Activated CD8-positive, alpha-beta T cell treated with anti-CD3 and anti-CD28 coated beads for 36 hours (primary cell): ENCODE measurements at places on chromosomes 6 and 20. TPM values are rescaled to one million over a fixed set of nuclear protein-coding genes. Genes with fewer than 3 reads are reported as not detected.

DNA sequence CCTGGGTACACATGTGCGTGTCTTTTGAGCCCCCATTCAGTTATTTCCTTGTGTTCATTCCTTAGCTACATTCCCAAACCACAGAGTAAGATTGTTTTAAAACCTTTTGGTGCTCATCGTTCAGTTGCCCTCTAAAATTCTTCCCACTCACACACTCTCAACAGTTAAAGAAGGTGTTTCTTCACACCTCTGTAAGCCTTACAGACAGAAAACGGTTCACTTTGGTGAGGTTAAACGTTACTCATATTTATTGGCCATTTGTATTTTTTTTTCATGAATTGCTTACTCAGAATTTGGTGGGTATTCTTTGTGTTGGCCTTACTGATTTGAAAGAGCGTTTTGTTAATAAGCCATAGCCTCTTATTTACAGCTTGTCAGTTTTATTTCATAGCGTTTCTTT lies 97.7 kb downstream of the CDYL start:
- H3K4me3 ChIP-seq, result no peak overlapping the region
- DNase-seq, result no peak
- no peak overlapping the region for H3K27ac ChIP-seq
- H3K4me1 ChIP-seq, result peaks cover 57% of the 10 kb centered on the region

DNA sequence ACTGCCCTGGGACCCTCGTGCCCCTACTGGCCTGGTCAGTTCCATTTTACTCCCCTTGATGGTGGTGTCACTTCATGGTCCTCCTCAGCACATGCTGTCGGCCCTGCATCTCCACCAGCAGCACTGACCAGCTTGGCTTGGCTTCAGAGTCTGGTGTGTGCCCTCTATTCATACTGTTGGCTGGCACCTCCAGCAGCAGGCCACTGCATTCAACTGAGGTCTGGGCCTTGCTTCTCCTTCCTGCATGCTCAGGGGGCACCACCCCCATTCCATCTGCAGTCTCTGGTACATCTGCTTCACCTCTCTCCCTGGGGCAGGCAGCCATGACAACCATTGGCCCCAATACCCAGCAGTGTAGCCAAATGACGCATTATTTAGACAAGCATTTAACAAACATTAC lies 155.9 kb downstream of the SLC24A3 start:
- H3K4me1 ChIP-seq, result no peaks in the 10 kb centered on the region
- no peak overlapping the region for H3K27ac ChIP-seq
- DNase-seq, result no peak
- H3K4me3 ChIP-seq, result no peak overlapping the region

Gene GCLC
- total RNA-seq, result 17.0 TPM

- peaks cover 8% of the 10 kb centered on the region for H3K4me1 ChIP-seq
- no peak overlapping the region for H3K4me3 ChIP-seq
- no peak for DNase-seq
- no peak overlapping the region for H3K27ac ChIP-seq
- no peaks in the 10 kb centered on the region for H3K27me3 ChIP-seq
These were observed 333.6 kb downstream of the BTBD9 start for GRCh38 chr6:38305995-38306681.

Gene DLGAP4
- total RNA-seq, result 13.1 TPM

DNA sequence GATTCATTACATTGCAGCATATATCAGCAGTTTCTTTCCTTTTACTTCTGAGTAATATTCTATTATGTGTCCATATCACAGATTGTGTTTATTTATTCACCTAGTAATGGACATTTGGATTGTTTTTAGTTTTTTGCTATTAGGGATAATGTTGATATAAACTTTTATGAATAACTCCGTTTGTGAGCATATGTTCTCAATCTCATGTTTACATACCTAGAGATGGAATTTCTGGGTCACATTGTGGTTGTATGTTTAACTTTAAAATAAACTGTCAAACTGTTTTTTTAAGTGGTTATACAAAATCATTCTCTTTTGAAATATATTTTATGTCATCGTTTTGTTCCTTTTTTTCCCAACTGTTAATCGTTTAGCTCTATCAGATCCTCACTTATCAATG lies 311.6 kb downstream of the MMUT start:
- no peaks in the 10 kb centered on the region for H3K27me3 ChIP-seq
- H3K36me3 ChIP-seq, result no peaks in the 10 kb centered on the region
- H3K4me1 ChIP-seq, result no peaks in the 10 kb centered on the region
- H3K27ac ChIP-seq, result no peak overlapping the region
- no peak for DNase-seq
- H3K4me3 ChIP-seq, result no peak overlapping the region

Gene MARCKS
- total RNA-seq, result 0.83 TPM

GRCh38 chr6:56683882-56684281 lies 41.2 kb upstream of the DST start:
- no peak overlapping the region for H3K27ac ChIP-seq
- no peaks in the 10 kb centered on the region for H3K27me3 ChIP-seq
- H3K36me3 ChIP-seq, result no peaks in the 10 kb centered on the region
- H3K4me1 ChIP-seq, result no peaks in the 10 kb centered on the region
- no peak overlapping the region for H3K4me3 ChIP-seq

DNA sequence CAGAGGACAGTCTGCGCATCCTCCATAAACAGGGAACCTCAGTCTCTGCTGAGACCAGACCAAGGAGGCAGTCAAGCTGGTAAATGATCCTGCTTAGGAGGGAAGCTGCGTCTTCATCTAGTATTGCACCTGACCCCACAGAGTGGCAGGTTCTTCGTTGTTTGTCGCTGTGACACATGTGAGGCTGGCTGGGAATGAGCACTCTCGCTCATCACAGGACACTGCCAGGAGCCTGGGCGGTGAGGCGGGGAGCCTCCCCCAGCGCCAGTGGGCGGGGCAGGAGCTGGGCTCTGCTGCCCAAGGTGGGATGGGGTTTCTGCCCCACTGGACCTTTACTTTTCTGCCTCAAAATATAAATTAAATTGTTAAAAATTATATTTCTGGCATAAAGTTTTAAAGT lies 48.4 kb upstream of the SYNDIG1 start:
- no peak for DNase-seq
- no peak overlapping the region for H3K4me3 ChIP-seq
- H3K27me3 ChIP-seq, result peaks cover 1% of the 10 kb centered on the region
- no peak overlapping the region for H3K27ac ChIP-seq

DNA sequence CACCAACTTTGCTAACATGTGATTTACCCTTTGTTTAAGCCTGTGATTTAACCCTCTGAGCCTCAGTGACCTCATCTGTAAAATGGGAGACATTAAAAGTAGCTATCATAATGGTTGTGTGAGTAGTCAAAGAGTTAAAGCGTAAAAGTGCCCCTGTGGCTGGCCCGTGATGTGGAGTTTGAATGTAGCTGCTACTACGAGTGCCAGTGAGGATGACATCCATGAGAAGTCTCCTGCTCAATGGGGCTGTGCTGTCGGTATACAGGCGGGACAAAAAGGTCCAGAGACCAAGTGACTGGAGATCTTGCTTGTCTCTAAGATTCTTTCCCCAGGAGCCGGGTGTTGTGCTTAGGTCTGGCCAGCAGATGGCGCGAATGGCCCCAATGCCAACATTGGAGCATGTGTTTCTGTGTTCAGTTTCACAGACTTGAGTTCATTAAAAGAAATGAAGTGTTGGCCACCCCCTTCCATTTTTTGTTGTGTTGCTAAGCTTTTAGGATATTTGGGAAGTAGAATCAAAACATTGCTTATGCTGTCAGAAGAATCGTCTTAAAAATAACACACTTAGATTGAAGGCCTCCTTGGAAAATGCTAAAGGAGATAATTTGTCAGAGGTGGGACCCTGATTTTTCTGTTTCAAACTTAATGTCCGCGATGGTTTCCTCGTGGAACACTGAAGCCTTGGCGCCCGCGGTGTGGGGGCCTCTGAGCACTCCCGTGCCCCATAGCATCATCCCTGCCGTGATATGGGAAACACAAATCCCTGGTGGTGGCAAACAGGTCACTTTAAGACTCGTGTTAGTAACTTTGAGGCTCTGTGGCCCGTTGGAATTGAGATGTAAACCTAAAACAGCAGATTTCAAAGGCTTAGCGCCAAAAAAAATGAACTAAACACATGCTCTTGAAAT lies 9.3 kb upstream of the RBM38 start:
- peaks cover 24% of the 10 kb centered on the region for H3K4me1 ChIP-seq
- peaks cover 12% of the 10 kb centered on the region for H3K36me3 ChIP-seq
- H3K27me3 ChIP-seq, result no peaks in the 10 kb centered on the region
- peak; percentile 90 for DNase-seq
- H3K4me3 ChIP-seq, result no peak overlapping the region

Gene NPEPL1
- 15.4 TPM for total RNA-seq

Gene HLA-DQA2
- total RNA-seq, result not detected

GRCh38 chr6:96913621-96914020 lies 10.9 kb upstream of the KLHL32 start:
- H3K4me3 ChIP-seq, result no peak overlapping the region
- H3K36me3 ChIP-seq, result no peaks in the 10 kb centered on the region
- peaks cover 22% of the 10 kb centered on the region for H3K27me3 ChIP-seq
- DNase-seq, result no peak
- H3K4me1 ChIP-seq, result no peaks in the 10 kb centered on the region

DNA sequence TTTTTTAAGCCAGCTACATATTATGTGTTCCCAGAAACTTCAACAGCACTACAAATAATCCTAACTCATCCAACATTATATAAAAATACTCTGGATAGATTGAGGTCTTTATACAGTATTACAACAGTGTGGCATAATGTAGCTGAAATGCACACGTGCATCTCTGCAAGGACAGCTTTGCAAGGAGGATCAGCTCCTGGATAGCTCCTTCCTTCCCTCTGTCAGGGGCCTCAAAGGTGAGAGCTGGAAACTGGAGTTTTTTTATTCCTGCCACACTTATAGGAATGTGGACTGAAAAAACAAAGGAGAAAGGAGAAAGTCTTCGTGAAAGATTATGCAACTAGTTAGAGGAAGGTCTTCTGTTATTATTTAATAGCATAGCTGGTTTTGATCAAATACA lies 53.1 kb downstream of the PLG start:
- H3K36me3 ChIP-seq, result no peaks in the 10 kb centered on the region
- H3K4me3 ChIP-seq, result no peak overlapping the region
- H3K27ac ChIP-seq, result no peak overlapping the region
- DNase-seq, result no peak
- no peaks in the 10 kb centered on the region for H3K4me1 ChIP-seq

Gene OR12D3
- total RNA-seq, result not detected

DNA sequence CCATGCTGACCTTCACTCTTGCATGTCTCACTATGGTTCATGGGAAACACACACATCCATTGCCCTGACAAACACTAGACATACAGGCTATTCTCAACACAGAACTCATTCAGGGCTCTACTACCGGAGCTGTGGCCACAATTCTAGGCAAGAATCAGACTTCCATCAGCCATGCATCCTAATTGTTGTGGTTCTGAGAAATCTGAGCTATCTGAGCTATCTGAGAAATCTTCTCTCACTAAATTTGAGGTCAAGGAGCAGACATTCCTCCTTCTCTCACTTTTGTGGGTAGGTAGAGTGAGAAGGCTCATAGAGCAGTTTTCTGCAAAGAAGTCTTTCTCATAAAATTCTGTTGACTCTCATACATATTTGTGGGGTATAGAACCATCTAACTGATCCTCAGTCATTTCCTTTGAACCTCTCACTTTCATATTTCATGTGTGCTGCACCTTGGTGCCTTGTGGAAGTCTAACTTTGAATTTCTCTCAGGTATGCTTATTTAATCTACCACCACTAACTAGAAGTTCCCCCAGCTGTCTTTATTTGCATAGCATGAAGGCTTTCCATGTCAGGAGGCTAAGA lies 43.6 kb downstream of the ADGRF1 start:
- no peak for DNase-seq
- peaks cover 4% of the 10 kb centered on the region for H3K27me3 ChIP-seq
- no peaks in the 10 kb centered on the region for H3K36me3 ChIP-seq
- H3K4me1 ChIP-seq, result no peaks in the 10 kb centered on the region
- H3K27ac ChIP-seq, result no peak overlapping the region

Gene ATP6V1G2
- 1.1 TPM for total RNA-seq

DNA sequence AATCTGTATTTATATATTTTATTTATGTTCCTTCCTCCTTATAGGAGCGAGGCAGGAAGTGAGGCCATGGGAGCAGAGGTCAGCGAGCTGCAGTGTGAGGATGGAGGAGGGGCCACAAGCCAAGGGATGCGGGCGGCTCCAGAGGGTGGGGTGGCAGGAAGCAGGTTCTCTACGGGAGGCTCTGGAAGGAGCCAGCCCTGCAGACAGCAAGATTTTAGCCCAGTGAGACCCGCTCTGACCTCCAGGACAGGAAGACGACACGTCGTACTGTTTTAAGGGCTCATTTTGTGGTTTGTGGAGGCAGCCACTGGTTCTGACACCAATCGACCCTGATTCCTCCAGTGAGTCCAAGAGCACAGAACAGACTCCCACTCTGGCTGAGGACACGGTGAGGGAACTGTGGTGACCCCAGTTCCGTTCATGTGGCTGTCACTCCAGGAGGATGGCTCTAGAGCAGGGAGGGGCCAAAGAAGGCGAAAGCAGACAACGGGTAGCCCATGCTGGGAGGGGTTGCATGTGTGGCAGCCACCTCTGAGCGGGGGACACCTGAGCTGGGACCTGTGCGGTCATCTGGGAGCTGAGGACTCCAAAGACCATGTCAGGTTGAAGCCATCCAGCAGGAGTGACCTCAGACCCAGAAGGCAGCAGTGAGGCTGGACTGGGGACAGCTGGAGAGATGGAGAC lies 100.1 kb upstream of the BHLHE23 start:
- H3K4me3 ChIP-seq, result no peak overlapping the region
- H3K36me3 ChIP-seq, result no peaks in the 10 kb centered on the region
- no peak overlapping the region for H3K27ac ChIP-seq
- H3K4me1 ChIP-seq, result no peaks in the 10 kb centered on the region
- H3K27me3 ChIP-seq, result no peaks in the 10 kb centered on the region

- no peaks in the 10 kb centered on the region for H3K36me3 ChIP-seq
- DNase-seq, result no peak
- H3K27ac ChIP-seq, result no peak overlapping the region
- H3K4me3 ChIP-seq, result no peak overlapping the region
These were observed 60.4 kb downstream of the TMEM200A start for GRCh38 chr6:130426066-130426721.

Gene CFAP61
- not detected for total RNA-seq

Gene NHSL1
- 0.49 TPM for total RNA-seq

Gene PSORS1C2
- not detected for total RNA-seq

- no peak overlapping the region for H3K27ac ChIP-seq
- no peak for DNase-seq
- no peaks in the 10 kb centered on the region for H3K36me3 ChIP-seq
- H3K4me3 ChIP-seq, result no peak overlapping the region
- no peaks in the 10 kb centered on the region for H3K27me3 ChIP-seq
These were observed 49.7 kb downstream of the SLC22A23 start for GRCh38 chr6:3406891-3407809.

Gene SLC17A1
- not detected for total RNA-seq

- H3K36me3 ChIP-seq, result peaks cover 69% of the 10 kb centered on the region
- peak overlapping the region; percentile 74 for H3K27ac ChIP-seq
- DNase-seq, result no peak
- H3K4me3 ChIP-seq, result no peak overlapping the region
- H3K27me3 ChIP-seq, result no peaks in the 10 kb centered on the region
These were observed 55.5 kb upstream of the ARMH2 start for GRCh38 chr6:24854077-24854666.

GRCh38 chr6:46090115-46091079 lies 39.4 kb upstream of the ENPP4 start:
- H3K36me3 ChIP-seq, result peaks cover under 1% of the 10 kb centered on the region
- DNase-seq, result peak; percentile 76
- H3K4me3 ChIP-seq, result no peak overlapping the region

Gene GPSM3
- total RNA-seq, result 67.8 TPM
